SK-MEL-5 (cell line): ENCODE measurements at places on chromosomes 7 and 10.

DNA sequence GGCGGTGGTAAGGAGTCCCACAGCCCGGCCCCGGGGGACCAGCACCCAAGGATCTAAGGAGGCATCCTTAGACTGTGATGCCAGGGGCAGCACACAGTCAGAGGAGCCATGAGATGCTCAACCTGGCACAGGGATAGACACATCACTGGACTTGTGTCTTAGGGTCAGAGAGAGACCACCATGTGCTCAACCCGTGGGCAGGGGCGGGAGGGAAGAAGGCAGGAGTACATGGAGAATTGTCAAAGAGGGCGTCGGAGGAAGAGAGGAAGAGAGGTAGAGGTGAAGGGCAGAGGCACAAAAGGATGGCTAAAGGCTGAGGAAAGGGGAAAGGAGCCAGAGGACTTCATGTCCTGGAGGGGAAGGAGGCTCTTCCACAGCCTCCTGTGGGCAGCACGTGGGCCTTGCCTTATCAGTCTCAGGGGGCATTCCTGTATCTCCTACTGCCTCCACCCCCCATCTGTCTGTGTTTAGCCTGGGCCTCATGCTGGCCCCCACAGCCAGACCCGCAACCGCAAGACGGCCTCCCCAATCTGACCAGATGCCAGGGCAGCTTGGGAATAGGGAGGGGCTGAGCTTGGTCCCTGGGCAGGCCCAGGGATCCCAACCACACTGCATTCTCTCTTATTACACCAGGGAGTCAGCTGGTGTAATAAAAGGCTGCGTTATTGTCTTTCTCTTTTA is 2.2 kb downstream of the ADCY1 start:
- peak; percentile 37 for DNase-seq

DNA sequence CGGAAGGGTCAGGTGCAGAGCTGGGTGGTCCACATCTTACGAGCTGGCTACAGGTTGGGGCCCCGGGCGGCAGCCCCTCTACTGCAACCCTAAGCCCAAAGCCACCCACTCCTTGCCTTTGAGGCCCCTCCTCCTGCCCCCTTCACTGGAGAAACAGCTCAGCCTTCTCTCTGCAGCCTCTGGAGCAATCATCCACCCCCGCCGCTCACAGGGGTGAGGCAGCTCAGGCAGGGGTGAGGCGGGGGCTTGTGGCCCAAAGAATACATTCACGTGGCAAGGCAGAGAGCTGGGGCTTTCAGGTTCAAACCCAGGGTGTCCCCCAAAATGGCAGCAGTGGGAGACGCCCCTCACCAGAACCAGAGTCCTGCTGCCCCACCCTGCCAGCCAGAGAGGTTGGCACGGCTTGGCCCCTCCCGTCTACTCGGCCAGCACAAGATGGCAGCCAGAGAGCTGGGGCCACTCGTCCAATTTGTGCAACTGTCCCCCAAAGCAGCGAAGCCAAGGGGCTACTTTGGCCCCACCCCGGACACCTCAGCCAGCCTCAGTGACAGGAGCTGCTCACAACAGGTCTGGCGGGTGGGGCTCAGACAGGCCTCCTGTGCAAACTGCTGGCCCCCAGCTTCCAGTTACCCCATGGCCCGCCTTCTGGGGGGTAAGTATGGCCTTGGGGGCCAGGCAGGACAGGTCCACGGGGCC is 7.2 kb downstream of the GNB2 start:
- no peak for DNase-seq

DNA sequence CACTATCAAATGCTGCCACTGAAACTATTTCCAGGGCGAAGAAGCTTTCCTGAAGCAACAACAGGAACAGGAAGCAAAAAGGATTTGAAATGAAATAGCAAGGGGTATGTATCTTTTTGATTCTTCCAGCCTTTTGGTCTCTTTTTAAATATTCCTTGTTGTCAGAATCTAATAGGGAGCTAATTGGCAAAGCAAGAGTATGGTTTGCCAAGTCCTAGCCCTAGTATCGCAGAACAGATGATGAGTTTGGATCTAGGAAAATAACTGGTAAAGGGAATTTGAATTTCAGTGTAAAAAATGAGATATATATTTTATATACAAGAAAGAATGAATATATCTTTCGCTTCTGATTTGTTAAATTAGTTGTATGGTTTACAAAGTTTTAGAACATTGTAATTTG is 252.5 kb downstream of the ANKRD7 start:
- DNase-seq = no peak

DNA sequence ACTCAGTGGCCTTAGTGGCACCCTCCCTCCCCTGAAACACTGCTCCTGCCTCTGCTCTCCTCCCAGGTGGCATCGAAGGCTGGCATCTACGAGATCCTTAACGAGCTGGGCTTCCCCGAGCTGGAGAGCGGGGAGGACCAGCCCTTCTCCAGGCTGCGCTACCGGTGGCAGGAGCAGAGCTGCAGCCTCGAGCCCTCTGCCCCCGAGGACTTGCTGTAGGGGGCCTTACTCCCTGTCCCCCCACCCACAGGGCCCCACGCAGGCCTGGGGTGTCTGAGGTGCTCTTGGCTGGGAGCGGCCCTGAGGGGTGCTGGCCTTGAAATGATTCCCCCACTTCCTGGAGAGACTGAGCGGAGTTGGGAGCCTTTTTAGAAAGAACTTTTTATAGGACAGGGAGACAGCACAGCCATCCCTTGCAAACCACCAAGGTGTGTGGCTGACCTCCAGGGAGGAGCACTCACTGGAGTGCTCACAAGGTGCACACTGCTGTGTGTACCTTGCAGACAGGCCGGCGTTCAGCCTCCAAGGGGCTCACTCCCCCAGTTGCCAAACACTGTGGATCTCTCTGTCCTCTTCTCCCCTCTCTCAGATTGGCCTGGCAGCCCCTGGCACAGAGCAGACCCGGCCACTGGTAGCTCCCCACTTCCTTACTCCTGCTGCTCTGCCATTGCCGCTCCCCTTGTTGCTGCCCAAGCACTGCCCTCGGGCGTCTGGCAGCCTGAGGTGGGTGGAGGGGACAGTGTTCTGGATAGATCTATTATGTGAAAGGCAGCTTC is 35.8 kb downstream of the PRF1 start:
- no peak for DNase-seq

DNA sequence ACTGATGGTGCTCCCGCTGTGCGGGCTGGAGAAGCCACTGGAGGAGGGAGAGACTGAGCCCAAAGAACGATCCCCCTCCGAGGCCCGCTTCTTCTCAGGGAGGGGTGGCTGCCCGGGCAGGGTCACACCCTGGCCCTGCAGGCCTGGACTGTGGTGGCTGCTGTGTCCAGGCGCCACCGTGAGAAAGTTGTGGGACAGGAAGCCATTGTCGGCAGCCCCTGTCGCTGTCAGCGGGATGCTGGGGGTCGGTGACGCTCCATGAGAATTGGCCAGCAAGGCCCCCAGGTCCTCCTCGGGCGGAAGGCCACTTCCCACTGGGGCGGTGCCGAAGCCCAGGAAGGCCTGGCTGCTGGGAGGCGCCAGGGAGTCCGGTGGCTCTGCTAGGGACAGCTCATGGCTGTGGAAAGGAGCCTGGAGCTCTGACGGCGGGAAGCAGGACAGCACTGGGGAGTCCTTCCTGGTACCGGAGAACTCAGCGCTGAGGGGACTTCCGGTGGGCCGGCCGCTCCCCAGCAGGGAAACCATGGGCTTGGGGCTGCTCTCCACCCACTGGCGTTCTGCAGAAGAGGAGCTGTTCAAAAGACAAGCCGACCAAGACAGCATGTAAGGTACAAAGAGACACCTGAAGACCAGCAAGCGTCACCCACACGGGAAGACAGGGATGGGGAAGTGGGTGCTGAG is 278.8 kb downstream of the TNS3 start:
- DNase-seq = no peak

GRCh38 chr7:127588697-127589482 is 679 bp downstream of the ARF5 start:
- DNase-seq = peak; percentile 71

GRCh38 chr10:528173-529165 is 161.0 kb downstream of the DIP2C start:
- DNase-seq = no peak

DNA sequence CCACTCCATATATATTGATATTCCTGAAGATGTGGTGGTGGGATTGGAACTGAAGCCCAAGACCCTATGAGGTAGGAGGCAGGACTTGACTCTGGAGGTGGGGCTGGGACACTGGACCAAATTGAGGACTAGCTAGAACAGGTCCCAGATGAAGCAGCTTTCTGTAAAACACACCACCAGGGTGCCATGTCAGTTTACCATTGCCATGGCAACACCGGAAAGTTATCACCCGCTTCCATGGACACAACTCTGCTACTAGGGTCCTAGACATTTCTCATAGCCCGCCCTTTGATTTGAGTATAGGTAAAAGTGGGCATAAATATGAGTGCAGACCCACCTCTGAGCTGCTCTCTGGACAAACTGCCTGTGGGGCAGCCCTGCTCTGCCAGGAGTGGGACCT is 490.5 kb upstream of the PFKP start:
- DNase-seq = no peak

GRCh38 chr7:140146574-140146973 is 30.2 kb downstream of the KDM7A start:
- DNase-seq = no peak

GRCh38 chr7:5388273-5388901 is 35.2 kb downstream of the TNRC18 start:
- no peak for DNase-seq

DNA sequence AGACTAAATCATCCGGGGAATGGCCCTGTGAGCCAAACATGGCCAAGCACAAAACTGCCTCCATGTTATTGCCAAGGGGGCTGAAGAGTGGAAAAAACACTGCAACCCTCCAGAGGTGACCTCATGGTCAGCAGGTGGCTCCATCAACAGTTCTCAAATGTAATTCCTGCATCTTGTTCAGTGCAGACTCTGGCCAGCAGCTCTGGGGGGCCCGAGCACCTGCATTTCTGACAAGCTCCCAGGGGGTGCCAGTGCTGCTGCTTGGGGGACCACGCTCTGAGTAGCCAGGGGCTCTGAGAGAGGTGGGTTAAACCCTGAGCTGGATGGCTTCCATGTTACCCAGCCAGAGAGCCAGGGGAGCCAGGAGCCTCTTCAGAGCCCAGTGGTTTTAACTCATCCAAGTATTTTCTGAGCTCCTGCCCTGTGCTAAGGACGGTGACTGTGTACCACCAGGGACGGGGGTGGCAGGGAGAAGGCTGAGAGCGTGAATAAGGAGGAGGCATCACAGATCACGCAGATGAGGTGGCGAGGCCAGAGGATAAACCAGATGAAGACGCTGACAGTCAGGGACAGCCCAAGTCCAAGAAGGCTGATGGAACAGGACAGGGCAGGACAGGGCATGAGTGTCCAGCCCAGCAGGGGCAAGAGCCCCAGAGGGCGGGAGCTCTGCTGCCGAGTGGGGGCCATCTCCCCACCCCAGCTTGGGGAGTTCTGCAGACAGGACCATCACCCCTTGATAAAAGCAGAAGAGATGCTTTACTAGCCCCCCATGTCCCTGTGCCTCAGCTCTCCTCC is 52.9 kb downstream of the CLEC2L start:
- no peak for DNase-seq

DNA sequence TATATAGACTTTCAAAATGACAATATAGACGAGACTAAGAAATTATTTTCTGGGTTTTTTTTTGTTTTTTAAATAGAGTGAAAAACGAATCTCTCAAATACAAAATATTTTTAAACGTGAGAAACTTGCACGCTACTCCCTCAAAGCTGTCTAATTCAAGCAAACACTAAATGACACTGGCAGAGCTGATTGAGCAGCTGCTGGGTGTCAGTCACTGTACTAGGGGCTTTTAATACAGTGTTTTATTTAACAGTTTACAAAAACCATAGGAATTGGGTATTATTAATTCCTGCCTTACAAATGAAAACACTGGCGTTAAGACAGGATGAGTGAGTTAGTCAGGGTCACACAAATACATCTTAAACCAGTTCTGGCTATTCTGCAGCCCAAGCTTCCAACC is 1209.6 kb upstream of the C7orf33 start:
- no peak for DNase-seq

- peak; percentile 69 for DNase-seq
Measured at GRCh38 chr10:106189292-106189691, 975.2 kb downstream of the SORCS1 start.

- DNase-seq = no peak
Measured at GRCh38 chr10:51035344-51035743, 38.9 kb upstream of the PRKG1 start.

- peak; percentile 83 for DNase-seq
Measured at GRCh38 chr10:132307823-132308586, at the start of gene STK32C. Gene STK32C, minus strand, starts transcription at chr10:132307950. Its CDS starts 117 bp downstream, at chr10:132307833.

GRCh38 chr10:57707300-57707658 is 560.4 kb downstream of the IPMK start:
- DNase-seq = no peak

- no peak for DNase-seq
Measured at GRCh38 chr7:17186745-17187530, 111.5 kb upstream of the AHR start.

DNA sequence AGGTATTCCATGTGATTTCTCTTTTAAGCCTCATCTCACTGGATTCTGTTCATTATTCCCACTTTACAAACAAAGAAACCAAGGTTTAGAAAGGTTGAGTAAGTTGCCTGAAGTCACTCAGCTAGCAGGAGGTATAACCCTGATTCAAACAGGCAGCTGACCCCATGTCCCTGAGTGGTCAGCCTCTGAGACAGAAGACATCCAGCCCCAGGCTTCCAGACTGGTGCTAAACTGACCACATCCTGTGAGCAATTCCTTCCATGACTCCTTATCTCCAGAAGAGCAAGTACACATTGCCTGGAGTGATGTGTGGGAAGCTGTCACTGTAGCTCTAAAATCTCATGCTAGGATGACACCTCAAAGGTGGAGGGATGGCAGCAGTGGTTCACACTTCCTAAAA is 3.7 kb downstream of the PLPP4 start:
- peak; percentile 63 for DNase-seq

- DNase-seq = no peak
Measured at GRCh38 chr10:21934307-21934706, 69.2 kb downstream of the DNAJC1 start.

GRCh38 chr7:24717247-24717622 is 40.0 kb downstream of the GSDME start:
- DNase-seq = no peak

DNA sequence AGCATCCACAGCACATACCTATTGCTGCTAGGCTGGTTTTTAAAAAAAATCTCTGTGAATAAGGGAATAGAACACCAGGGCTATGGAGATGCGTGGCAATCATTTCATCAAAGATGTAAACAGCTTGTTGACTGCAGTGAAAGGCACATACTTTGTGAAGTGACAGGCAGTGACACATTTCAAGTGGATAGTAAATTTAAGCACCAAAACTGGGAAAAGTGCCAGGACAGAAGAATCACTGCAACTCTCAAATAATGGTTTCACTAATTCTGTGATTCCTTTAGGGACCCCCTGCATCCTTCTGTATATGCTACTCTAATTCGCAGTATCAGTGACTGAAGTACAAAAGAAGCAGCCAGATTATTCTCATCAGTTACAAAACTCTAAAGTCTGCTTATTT is 145.2 kb upstream of the KLF14 start:
- DNase-seq = no peak

DNA sequence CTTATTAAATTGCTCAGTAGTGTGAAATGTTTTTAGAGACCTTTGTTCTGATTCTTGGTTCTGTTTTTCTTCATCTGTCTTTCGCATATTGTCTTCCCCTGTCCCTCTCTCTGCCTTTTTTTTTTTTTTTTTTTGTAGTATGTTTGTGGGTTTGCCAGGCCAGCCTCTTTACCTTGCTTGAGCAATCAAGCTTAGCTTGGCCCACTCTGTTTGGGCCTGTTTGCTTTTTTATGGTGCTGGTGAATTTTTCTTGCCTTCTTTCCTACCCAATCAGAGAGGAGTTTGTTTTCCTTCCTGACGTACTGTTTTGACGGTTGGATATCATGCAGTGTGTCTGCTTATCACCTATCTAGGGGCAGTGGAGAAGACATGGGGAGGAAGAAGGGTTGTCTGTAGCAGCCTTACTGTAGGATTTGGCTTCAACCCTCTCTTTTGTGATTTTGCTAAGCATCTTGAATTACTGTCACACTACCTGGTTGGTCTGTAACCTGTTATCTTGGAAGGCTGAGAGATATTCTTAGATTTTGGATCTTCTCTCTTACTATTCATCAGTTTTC is 64.0 kb downstream of the BBS9 start:
- no peak for DNase-seq
